A549 treated with dexamethasone at 1 μM for 4 hours (cell line): ENCODE measurements at places on chromosomes 3 and 15. TPM values are rescaled to one million over a fixed set of nuclear protein-coding genes. Genes with fewer than 3 reads are reported as not detected.

OTOL1 gene
- not detected in 5 replicates for total RNA-seq

CACNA2D3 gene
- total RNA-seq = 0.15 to 0.43 TPM (median 0.23 TPM) in 5 replicates

GPR149 gene
- not detected in 5 replicates for total RNA-seq

KLF15 gene
- 1.0 to 1.7 TPM (median 1.2 TPM) in 5 replicates for total RNA-seq

MYLK gene
- total RNA-seq = 13.5 to 18.4 TPM (median 16.9 TPM) in 5 replicates

ACSBG1 gene
- total RNA-seq = 0.06 to 0.81 TPM (median 0.30 TPM) in 5 replicates

SLC12A8 gene
- 1.8 to 2.7 TPM (median 2.1 TPM) in 5 replicates for total RNA-seq

FGF7 gene
- total RNA-seq = 0.07 TPM in 1 of 5 replicates, not detected in the others

CPLX3 gene
- total RNA-seq = 0.05 to 0.06 TPM in 2 of 5 replicates, not detected in the others

PPARG gene
- 34.7 to 43.2 TPM (median 40.0 TPM) in 5 replicates for total RNA-seq

SPATA12 gene
- 0.26 to 0.38 TPM (median 0.32 TPM) in 5 replicates for total RNA-seq

RPL22L1 gene
- total RNA-seq = 207 to 270 TPM (median 235 TPM) in 5 replicates

NMB gene
- total RNA-seq = 16.9 to 23.0 TPM (median 19.2 TPM) in 5 replicates

RETNLB gene
- not detected in 5 replicates for total RNA-seq

IDH2 gene
- 38.9 to 51.0 TPM (median 45.3 TPM) in 5 replicates for total RNA-seq

SLMAP gene
- total RNA-seq = 16.1 to 25.7 TPM (median 24.1 TPM) in 5 replicates

ZNF445 gene
- total RNA-seq = 1.9 to 3.6 TPM (median 3.1 TPM) in 5 replicates

ZMYND10 gene
- total RNA-seq = 0.71 to 1.3 TPM (median 1.0 TPM) in 5 replicates

GBE1 gene
- total RNA-seq = 24.2 to 27.7 TPM (median 24.9 TPM) in 5 replicates

SKOR1 gene
- 0.05 to 0.08 TPM (median 0.06 TPM) in 4 of 5 replicates, not detected in the other for total RNA-seq

CDCP1 gene
- total RNA-seq = 7.7 to 9.9 TPM (median 9.1 TPM) in 5 replicates

TEX9 gene
- total RNA-seq = 4.0 to 4.9 TPM (median 4.4 TPM) in 5 replicates

ATP13A5 gene
- total RNA-seq = not detected in 5 replicates

TMEM207 gene
- total RNA-seq = not detected in 5 replicates

GLCE gene
- total RNA-seq = 14.5 to 17.2 TPM (median 17.1 TPM) in 5 replicates

MYZAP gene
- total RNA-seq = 0.94 to 1.5 TPM (median 1.3 TPM) in 5 replicates

PHLDB2 gene
- total RNA-seq = 13.4 to 23.0 TPM (median 20.3 TPM) in 5 replicates

ECE2 gene
- not detected in 5 replicates for total RNA-seq

UBAP1L gene
- 0.29 to 1.4 TPM (median 0.61 TPM) in 5 replicates for total RNA-seq

ZIC1 gene
- 0.02 to 0.14 TPM in 2 of 5 replicates, not detected in the others for total RNA-seq

PLSCR5 gene
- not detected in 5 replicates for total RNA-seq

NSMCE3 gene
- 15.3 to 16.3 TPM (median 16.0 TPM) in 5 replicates for total RNA-seq

ZNF774 gene
- 0.71 to 1.6 TPM (median 1.3 TPM) in 5 replicates for total RNA-seq

TYRO3 gene
- total RNA-seq = 16.9 to 20.8 TPM (median 20.5 TPM) in 5 replicates

FHIT gene
- 0.41 to 3.3 TPM (median 0.60 TPM) in 5 replicates for total RNA-seq

KCNMB3 gene
- total RNA-seq = 0.90 to 1.5 TPM (median 1.3 TPM) in 5 replicates
